ENCODE measurements at places on chromosomes 12 and 14.

DNA sequence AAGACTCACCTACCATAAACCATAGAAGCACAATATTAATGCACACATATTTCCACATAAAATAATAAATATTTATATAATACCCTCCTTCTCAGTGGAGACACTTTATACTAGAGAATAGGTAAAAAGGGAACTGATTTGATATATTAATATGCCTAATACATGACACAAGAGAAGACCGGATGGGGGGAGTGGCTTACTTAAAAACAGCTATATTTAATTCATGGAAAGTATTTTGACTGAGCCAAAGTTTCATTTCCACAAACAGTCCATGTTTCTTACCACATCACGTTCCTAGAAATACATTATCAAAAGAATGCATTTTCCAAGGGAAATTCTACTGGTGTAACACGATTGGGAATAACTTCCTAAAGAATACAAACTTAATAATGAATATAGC lies 63.4 kb downstream of the ITPR2 start:
- no peak for DNase-seq

DNA sequence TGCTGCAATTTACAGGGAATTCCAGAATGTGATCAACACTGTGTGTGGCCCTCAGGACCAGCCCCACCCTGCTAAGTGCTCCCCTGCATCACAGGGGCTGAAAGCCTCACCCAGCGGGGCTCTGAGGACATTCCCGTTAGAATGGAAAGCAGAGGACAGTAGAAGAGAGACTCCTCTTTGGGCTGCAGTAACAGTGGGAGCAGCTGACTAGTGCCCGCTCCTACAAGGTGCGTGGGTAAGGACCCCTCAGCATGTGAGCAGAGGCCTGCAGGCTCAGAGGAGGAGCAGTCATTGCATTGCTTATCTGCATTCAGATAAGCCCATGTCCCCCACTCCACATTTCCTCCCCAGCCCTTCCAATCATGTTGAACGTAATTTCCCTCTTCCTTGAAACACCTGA lies 120.1 kb downstream of the ITPR2 start:
- DNase-seq: no peak

GRCh38 chr12:69851976-69852375 lies 26.9 kb downstream of the MYRFL start:
- DNase-seq: no peak

GRCh38 chr12:93460003-93460402 lies 7.3 kb upstream of the MRPL42 start:
- no peak for DNase-seq

DNA sequence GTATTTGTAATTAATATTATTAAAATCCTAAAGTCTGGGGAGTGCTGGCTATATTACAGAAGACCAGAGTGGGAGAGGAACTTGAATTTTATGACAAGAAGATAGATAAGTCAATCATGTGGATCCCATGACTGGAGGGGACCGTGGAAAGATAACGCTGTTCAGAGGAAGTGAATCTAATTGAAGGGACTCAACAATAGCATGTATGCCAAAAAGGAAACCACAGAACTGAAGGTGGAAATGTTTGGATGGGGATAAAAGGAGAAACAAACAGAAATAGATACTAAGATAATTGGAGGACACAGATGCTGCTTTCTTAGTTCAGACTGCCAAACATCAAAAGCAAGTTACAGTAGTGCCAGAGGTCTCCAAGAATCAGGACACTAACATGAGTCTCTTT lies 21.1 kb downstream of the OR6J1 start:
- DNase-seq: no peak

- no peak for DNase-seq
Observed at GRCh38 chr12:123532019-123532418, 1.5 kb downstream of the RILPL1 start.
